ENCODE measurements at places on chromosomes 6 and 20.

GRCh38 chr6:90230548-90231215 lies 66.0 kb downstream of the BACH2 start:
- no peak for DNase-seq

GRCh38 chr6:101539510-101540245 lies 146.2 kb downstream of the GRIK2 start:
- no peak for DNase-seq

DNA sequence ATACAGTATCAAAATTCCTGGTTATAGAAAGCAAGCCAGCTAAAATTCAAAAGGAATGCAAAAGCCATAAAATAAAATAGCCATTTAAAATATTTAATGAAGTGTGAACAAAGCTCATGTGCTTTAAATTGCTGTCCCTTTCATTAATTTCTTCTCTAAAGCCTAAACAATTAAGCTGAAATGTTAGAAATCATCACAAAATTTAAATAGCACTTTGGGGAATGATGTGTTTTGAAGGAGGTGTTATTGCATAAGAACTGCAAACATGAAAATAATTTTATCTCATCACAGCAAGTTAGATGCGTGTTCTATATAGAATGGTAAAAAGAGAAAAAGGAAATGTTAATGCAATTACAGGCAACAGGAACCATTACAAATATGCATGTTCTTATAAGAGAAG lies 111.0 kb downstream of the RIMS1 start:
- DNase-seq = no peak

DNA sequence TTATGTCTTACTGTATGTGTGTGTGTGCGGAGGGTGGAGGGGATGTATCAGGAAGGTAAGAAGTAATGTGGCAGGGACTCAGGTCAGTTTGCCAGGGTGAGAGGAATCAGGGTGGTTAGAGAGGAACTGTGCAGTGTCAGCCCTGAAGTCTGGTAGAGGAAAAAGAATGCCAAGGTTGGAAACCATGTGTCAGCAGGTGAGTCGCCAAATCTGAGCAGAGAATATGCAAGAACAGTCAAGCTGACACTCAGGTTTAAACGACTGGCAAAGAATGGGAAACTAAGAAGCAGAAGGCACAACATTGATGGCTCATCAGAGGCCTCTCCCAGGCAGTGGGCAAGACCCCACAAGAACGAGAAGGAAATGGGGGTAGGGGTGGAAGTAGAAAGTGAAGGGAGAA lies 107.5 kb upstream of the TBX18 start:
- DNase-seq = no peak

GRCh38 chr6:142853244-142854180 lies 91.5 kb downstream of the HIVEP2 start:
- no peak for DNase-seq

DNA sequence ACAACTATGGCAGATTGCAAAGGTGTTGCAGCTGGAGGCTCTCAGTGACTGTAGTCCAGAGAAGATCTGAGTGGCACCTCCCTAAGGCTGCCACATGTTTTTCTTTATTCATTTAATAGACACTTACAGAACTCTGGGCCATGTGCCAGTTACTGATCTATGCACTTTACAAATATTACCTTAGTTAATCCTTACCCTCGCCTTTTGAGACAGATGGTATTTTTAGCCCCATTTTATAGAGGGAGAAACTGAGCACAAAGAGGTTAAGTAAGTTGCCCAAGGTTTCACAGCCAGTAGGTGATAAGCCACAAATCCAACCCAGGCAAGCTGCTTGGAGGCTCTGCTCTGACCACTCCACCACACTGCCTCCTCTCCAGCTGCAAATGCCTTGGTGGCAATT lies 6.5 kb upstream of the SCRT2 start:
- DNase-seq = no peak

DNA sequence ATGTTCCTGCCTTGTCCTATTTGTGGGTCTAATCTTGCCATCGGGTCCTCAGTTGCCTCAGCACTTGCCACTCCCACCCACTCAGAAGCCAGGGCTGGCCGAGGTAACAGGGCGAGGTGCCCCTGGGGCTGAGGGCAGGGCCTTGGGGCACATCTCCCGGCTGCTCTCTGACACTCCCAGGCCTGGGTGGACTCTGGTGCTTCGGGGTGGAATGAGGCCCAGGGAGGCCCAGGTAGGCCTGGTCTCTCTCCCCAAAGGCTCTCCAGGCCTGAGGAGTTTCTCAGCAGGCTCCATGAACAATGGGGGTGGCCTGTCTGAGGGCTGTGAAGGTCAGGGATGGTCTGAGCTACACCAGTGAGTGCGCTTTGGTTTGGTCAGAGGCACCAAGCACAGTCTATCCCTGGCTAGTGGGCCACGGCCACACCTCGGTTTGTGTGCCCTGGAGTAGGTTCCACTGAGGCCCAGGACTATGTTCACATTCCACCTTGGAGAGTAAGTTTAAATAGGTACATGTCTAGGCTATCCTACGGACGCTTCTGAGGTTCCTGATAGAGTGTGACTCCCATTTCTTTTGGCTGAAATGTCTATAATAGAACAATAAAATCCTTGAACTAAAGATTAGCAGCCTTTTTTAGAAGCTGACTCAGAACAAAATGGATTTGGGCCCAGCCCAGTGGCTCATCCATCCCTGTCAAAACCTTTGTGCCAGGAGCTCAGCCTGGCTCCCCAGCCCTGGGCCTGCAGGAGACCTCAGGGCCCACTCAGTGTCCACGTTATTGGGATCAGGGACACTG lies 78.8 kb downstream of the SLC24A3 start:
- DNase-seq = no peak

DNA sequence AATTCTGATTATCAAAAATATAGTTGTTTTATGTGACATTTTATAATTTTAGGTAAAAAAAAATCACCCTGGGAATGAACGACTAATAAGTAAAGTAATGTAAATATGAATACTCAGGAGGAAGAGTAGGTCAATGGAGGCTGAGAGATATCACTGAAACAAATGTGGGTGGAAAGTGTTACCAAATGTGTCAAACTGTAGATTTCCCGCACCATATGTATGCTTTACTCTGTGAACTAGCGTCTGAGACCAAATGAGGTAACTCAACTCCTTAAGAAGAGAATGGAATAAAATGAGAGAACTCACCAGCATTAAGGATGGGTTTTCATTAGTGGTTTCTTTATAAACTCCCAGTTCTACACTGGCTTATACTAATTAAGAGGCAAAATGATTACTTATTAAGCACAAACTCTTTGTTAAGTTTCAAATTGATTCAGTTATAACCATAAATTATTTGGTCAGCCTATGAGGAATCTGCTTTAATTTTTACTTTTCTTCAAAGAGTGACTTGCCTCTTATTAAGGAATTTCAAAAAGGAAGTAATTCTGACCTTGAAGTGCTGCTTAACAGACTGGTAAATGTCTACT lies 784.7 kb upstream of the GJE1 start:
- DNase-seq = no peak

- DNase-seq = no peak
Measured at GRCh38 chr6:123168892-123169773, 173.1 kb downstream of the CLVS2 start.

- DNase-seq = peak; percentile 67
Measured at GRCh38 chr6:16760516-16761470, at the start of gene ATXN1. ATXN1 (minus strand) TSS chr6:16761460.

GRCh38 chr6:31502586-31502985 lies 4.6 kb downstream of the MICB start:
- DNase-seq = no peak

- no peak for DNase-seq
Measured at GRCh38 chr20:11692567-11692966, 225.1 kb upstream of the BTBD3 start.

GRCh38 chr20:48831718-48832404 lies 4.1 kb upstream of the PREX1 start:
- no peak for DNase-seq

DNA sequence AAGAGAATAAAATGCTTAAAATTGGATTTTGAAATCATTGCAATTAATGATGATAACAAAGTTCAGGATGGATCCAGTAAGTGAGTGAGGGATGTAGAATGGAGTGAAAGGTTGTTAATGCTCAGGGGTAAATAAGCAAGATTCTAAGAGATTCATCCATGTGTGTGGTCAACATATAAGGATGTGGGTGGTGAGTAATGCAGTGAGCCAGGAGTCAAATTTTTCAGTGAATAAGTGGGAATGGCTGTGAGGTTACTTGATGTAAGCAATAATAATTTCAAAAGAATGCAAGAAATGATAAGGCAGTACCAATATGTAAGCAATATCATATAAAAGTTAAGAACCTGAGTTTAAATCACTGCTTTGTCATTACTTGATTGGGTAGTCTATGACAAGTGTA lies 207.5 kb upstream of the ADGRB3 start:
- DNase-seq = no peak

DNA sequence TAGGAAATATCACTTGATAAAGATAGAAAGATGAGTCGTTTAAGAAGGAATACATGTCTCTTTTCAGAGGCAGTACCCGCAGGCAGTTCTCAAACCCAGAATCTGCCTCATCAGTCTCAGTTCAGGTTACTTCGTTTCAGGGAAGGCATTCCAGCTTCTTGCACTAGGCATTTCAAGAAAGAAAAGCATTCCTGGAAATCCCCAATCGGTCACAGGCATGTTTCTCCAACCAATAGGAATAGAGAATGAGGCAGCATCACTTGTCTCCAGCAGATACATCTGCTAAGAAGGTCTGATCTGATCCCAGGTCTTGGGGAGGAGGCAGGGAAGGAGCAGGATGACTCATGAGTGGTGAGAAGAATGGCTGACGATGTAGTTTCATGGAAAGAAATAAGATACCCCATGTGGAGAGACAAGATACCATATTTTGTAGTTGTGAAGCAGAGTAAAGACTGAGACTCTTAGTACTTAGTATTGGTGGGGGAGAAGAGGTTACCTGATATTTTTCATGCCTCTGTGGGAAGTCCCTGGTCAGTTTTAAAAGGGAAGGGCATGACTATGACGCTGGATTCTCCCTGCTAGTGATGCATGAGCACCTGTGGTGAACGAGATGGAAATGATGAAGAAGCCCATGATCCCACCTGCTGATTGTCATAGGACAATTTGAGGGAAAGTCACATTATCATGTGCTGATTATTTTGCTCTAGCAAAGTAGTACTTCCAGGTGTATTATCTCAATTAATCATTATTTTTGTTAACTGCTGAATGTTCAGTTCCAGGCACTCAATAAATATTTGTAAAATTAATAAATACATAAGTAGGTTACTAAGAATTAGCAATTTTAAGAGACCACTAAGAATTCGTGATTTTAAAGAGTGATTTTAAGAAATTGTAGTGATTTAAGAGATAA lies 20.3 kb upstream of the HLA-DRB1 start:
- DNase-seq = peak; percentile 90

DNA sequence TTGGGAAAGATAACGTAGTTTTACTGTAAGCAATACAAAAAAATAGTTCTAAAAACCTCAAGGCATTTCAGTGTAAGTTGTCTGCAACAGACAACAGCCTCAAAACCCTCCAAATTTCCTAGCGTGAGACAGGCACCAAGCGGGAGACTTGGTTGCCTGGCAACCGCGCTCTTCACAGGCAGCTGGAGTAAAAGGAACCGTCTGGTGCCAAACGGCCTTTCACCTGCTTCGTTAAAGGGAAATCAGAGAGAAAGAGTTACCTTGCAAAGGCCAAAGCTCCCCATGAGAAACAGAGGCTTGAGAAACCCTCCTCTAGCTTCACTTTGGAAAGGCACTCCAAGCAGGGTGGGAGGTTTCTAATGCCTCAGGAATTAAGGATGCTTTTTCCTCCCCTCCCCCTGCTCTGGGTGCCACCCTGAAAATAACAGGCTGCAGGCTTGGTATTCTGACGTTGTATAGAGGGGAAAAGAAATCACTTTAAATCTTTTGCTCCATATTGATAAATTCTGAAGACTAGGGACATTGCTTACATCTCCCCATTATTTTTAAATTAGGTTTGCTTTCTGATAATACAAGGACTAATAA lies 129.7 kb upstream of the UFL1 start:
- peak; percentile 52 for DNase-seq

- DNase-seq = peak; percentile 15
Measured at GRCh38 chr20:32476684-32477593, 108.2 kb downstream of the NOL4L start.

DNA sequence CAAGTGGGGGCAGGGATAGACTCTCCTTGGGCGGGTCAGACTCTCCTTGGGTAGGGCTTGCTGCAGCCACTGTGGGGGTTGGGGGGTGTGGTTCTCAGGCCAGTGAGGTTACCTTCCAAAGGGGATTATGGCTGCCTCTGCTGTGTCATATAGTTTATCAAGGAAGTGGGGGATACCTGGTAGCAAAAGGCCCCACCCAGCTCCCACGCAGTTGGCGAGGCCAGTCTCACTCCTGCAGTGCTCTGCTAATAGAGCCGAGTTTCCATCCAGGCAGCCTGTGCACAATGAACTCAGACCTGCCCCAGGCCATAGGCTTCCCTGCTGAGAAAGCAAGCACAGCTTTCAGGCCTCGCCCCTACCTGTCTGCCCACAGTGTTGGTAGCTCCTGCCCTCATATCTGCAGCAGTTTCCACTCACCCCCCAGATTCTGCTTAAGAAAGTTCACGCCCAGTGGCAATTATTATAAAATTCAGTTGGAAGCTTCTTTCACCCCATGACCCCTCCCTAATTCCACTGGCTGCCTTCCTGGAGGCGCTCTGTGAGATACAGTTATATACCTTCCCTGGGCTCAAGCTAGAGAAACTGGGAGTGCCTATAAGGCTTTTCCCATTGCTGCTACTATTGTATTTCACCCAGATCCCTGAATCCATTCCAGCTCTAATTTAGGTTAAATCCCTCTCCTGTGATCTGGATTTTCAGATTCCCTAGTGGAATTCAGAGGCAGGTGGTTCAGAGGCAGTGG lies 56.1 kb downstream of the HDDC2 start:
- DNase-seq = no peak

Data from HT-29 (cell line).